ENCODE measurements at places on chromosomes 2 and 18.
A peak's percentile ranks its signal among the peaks of the same experiment; 100 is the strongest.

GRCh38 chr18:64055019-64055418 is 85.1 kb downstream of the SERPINB8 start:
- DNase-seq, result no peak

- no peak for DNase-seq
Observed at GRCh38 chr2:127426501-127427354, 8.5 kb downstream of the PROC start.

GRCh38 chr2:127330753-127331152 is 36.8 kb upstream of the ERCC3 start:
- no peak for DNase-seq

DNA sequence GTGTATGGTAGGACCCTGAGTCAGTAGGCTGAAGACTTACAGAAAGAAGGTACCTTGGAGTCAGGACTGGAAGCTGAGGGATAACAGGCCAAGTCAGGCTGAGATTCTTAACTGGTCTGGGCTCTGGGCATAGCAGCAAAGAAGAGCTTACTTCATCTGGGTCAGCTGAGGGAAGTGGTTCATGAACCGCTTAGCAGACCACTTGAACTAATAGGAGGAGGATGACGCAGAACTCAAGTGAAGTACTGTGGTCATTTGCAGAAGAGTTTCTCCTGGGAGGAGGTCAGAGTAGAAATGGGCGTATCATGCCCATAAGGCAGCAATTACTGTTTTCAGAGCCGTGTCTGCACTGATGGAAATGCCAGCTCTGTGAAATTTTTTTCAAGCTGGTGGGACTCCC is 164.5 kb downstream of the LCLAT1 start:
- peak; percentile 2 for DNase-seq

DNA sequence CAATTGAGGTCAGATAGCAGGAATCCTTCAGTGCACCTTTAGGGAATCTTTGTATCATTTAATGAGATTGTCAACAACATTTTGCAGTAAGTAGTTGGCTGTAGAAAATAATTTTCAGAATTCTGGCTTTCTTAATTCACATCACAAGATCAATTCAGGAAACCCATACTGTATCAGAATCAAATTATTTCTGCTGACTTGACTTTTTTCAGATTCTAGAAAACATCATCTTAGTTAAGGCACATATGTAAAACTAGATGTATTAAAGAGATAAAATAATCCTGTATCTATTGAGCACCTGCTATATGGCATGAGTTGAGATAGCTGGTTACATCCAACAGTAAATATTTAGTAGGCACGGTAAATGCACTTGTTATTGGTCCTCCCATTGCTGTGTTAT is 791.4 kb downstream of the TDRD15 start:
- DNase-seq, result no peak

- DNase-seq, result no peak
Observed at GRCh38 chr18:32770666-32771168, 2.1 kb downstream of the KLHL14 start.

GRCh38 chr2:232567721-232568120 is 17.2 kb downstream of the EIF4E2 start:
- no peak for DNase-seq

DNA sequence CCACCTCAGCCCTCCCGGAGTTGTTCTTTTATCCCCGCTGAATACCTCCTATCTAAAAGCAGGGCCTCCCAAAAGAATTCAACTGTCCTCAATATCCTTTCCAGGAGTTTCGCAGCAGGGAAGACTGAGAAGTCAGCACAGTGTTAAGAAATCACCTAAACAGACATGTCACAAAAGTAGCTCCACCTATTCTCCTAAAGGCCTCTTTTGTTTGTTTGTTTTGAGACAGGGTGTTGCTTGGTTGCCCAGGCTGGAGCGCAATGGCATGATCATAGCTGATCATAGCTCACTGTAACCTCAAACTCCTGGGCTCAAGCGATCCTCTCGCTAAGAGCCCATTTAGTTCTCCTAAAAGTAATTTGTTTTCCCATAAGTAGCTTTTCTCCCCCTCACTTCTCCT is 53.8 kb downstream of the TEX44 start:
- DNase-seq, result no peak

GRCh38 chr2:14530506-14530905 is 102.0 kb upstream of the LRATD1 start:
- peak; percentile 35 for DNase-seq

DNA sequence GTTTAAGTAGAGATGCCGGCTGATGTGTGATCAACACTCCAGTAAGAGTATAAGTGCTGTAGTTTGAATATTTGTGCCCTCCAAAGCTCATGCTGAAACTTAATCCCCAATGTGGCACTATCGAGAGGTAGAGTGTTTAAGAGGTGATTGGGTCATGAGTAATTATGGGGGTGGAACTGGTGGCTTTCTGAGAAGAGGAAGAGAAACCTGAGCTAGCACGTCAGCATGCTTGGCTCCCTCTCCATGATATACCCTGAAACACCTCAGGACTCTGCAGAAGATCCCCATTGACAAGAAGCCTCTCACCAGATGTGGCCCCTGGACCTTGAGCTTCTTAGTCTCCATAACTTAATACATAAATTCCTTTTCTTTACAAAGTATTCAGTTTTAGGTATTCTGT is 584.8 kb downstream of the TSN start:
- no peak for DNase-seq

DNA sequence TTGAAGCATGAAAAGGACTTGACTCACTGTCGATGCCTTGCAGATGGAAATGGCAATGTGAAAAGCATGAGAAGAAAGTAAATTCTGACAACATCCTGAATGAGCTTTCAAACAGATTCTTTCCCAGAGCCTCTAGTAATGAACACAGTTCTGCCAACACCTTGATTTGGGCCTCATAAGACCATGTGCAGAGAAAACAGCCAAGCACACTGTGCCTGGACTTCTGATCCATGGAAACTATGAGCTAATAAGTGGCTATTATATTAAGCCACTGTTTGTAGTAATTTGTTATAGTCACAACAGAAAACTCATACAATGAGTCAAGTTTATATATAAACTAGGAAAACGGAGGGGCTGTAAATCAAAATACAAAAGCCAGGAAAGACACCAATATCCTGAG is 477.3 kb downstream of the MBD2 start:
- no peak for DNase-seq

DNA sequence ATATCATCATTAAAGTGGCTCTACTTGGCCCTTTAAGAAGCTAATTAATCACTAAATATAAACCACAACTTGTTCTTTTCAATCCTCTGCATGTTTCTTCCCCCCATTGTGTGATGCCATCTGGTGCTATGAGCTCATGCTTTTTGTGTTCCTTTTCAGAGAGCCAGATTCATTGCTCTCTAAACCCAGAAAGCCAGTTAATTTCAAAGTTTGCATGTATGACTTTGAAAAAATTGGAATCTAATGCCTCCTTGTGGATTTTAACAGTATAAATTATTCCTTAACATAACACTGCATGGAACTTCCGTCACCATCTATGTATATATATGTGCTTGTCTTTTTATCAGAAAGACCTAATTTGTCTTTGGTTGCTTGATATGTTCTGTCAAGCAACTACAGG is 31.1 kb downstream of the TMEM178A start:
- peak; percentile 65 for DNase-seq

All from EL (cell line).